Stimulated activated CD4-positive, alpha-beta T cell treated with anti-CD3 and anti-CD28 coated beads, Interleukin-2, amount 100 ng/mL, for 4 hours (primary cell): ENCODE measurements at places on chromosomes 7 and 10.

- DNase-seq: no peak
These were observed 51.4 kb upstream of the SLC29A3 start for GRCh38 chr10:71267508-71268240.

- DNase-seq: no peak
These were observed 56.0 kb downstream of the GSAP start for GRCh38 chr7:77360104-77360503.

DNA sequence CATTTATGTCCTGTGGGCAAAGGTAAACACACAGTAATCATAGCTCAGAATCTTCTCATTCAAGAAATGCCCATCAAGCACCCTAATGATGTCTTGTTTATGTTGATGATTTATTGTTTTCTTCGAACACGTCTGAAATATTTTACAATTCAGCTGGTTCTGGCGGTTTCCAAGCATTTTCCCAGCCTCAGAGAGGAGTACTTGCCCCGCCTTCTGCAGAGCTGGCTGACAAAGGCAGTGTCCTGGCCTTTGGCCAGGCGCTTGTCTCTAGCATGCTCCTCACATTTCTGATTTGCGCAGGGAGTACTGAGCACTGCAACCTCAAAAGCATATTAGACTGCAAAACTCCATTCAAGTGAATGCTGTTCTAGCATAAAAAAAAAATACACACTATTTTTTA, 314.2 kb upstream of the GNAI1 start:
- DNase-seq: no peak

- no peak for DNase-seq
These were observed 255.9 kb downstream of the DNAJB9 start for GRCh38 chr7:108825581-108825909.

- no peak for DNase-seq
These were observed 66.1 kb downstream of the THNSL1 start for GRCh38 chr10:25082276-25083204.

- no peak for DNase-seq
These were observed 8.6 kb downstream of the ZNF786 start for GRCh38 chr7:149081914-149082313.

GRCh38 chr7:152478140-152478539, 42.3 kb upstream of the KMT2C start:
- DNase-seq: no peak

- DNase-seq: no peak
These were observed 34.2 kb downstream of the SLC18A2 start for GRCh38 chr10:117275121-117275520.

- DNase-seq: no peak
These were observed 42.7 kb downstream of the PRF1 start for GRCh38 chr10:70559861-70560260.

- no peak for DNase-seq
These were observed 37.3 kb upstream of the MAP3K8 start for GRCh38 chr10:30396698-30397097.

DNA sequence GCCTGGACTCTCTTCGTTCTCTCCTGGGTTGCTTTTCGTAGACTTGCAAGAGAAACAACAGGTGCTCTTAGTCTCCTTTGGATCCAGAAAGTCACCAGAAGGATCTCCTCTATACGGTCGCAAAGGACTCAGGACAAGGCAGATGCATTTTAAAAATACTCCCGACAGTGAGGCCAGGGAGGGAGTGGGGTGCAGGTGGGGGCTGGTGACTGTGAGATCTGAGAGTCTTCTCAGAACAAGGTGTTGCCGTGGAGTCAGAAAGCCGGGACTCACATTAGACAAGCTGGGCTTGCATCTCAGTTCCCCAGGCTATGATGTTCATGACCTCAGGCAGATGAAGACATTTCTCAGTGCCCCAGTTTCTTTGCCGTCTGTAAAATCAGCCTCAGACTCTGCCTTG, 507.2 kb downstream of the TCERG1L start:
- no peak for DNase-seq

DNA sequence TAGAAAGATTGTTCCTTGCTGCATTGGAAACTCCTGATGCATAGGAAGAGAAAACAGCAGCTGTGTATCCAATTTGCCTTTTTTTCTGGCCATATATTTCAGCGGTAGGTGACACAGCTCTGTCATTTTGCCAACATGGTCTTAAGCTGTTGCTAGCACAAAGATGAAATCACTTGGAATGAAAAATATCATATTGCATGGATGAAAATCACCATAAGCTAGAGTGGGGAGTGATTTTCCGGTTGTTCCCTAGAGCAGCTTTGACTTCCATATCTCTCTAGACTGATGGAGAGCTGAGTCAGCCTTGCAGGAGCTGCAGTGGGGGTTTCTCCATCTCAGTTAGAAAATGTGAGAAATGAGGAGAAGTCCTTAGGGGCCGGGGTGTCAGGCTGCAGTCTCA, 38.3 kb upstream of the BTBD16 start:
- no peak for DNase-seq

- no peak for DNase-seq
These were observed 221.5 kb downstream of the MBL2 start for GRCh38 chr10:52551046-52551445.
